ENCODE measurements at places on chromosomes 1 and 21. TPM values are rescaled to one million over a fixed set of nuclear protein-coding genes. Genes with fewer than 3 reads are reported as not detected.

C1orf210 gene
- not detected for total RNA-seq

LENEP gene
- 2.5 TPM for total RNA-seq

LYPD8 gene
- not detected for total RNA-seq

KRTAP19-3 gene
- total RNA-seq: not detected

GNG12 gene
- 20.7 TPM for total RNA-seq

ELF3 gene
- 0.31 TPM for total RNA-seq

FCRL5 gene
- not detected for total RNA-seq

F3 gene
- total RNA-seq: 26.9 TPM

RXFP4 gene
- total RNA-seq: not detected

ADAM30 gene
- not detected for total RNA-seq

MLLT11 gene
- 72.9 TPM for total RNA-seq

GBP6 gene
- total RNA-seq: 0.31 TPM
